ENCODE measurements at places on chromosomes 7 and 10.

DNA sequence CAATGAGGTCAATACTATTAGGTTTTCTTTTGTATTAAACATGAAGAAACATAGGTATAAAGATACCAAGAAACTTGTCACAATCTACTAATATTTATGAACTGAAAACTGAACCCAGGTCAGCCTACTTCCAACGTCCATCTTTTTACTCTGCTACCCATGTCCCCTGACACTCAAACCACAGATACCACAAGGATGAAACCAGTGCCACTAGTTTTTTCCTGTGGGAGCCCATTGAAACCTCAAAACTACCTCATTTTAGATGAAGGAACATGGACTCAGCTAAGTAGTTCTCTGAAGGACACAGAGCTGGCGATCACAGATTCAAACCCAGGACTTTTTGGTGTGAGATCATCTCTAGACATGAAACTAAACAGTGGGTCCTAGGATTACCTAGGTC, 6.8 kb downstream of the TET1 start:
- no peak for DNase-seq

- DNase-seq = no peak
Observed at GRCh38 chr7:38294926-38295325, 21.5 kb upstream of the TARP start.

- DNase-seq = no peak
Observed at GRCh38 chr10:33326933-33327332, 7.5 kb downstream of the NRP1 start.

- no peak for DNase-seq
Observed at GRCh38 chr7:151895008-151895630, 18.2 kb upstream of the PRKAG2 start.

DNA sequence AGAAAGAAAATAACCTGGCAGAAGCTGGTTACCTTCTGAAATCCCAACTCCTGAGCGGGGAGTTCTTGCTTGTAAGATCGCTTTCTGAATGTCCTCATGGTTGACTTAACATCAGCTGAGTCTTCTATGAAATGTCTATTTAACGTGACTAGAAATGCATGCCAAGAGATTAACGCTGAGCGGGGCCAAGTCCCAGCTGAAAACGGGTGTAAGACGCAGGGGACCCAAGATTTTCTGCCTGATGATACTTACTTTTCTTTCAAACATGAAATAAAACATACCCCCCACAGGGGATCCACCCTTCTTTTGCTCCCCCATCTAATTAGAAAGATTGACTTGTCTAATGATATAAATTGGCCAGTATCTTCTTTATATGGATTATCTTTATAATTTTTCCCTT, 14.9 kb downstream of the OR9A2 start:
- DNase-seq = no peak

DNA sequence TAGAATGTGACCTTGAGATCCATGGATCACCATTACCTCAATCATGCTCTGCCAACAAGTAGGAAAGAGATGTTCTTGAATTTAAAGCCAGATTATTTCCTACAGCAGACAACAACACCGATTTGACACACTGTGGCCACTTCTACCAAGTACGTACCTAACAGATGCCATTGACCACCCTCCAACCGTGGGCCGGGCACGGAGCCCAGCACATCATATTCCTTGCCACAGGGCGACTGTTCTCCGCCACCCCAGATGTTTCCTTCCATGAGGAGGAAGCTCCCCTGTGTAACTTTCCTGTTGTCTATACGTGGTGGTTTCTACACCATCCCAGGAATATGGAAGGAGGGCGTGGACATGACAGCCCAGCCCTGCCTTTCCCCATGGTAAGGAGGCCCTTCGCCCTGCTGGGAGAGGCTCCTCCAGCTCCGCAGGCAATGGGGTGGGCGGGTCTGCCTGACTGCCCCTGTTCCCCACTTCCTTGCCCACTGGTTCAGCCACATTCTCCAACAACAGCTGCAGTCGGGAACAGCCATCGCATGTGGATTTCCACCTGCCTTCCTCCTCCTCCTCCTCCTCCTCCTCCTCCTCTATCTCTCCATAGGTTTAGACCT, 7.2 kb downstream of the CHST15 start:
- no peak for DNase-seq

GRCh38 chr10:95434583-95434982, 126.6 kb downstream of the SORBS1 start:
- no peak for DNase-seq

DNA sequence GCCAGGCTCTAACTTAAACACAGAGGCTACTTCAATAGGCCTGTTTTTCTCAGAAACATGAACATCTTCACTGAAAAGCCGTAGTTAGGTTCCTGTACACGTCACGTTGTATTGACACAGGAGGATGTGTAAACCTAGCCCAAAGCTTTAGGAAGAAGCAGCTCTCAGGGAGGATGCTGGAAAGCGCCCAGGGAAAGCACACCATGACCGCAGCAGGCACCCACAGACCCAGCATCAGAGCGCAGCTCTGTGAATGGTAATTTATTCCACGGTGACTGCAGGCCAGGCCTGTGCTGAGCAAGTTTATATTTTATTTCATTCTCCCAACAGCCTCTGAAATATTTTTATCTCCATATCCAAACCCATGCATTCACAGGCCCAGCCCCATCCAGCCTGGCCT, 51.1 kb downstream of the ASB13 start:
- DNase-seq = no peak

- no peak for DNase-seq
Observed at GRCh38 chr10:80487791-80488538, 33.9 kb downstream of the TSPAN14 start.

- DNase-seq = no peak
Observed at GRCh38 chr10:34319197-34319846, 495.8 kb downstream of the PARD3 start.

DNA sequence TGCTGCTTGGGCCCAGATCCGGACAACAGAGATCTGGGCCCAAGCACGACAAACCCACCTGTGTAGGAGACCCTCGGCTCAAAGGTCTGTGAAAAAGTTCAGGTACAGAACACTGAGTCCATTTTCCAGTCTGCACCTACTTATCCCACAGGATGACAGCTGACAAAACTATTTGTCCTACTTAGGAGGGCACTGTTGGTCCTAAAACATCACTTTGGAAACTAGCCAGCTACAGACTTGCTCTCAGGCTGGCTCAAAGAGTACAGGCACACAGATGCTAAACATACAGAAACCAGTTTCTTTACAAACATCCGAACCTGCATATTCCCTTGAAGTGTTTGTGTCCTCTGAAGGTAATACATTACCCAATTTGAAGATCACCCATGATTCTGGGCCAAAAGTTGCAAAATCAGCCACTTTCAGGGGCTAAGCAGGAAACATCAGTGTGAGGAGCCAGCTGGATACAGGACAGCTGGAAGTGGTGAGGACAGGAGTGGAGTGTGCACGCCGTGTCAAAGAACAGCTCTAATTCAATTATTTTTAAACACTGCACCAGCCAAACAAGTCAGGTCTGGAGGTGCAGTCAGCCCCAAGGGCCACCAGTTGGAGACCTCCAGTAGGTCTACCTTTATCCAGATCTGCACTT, 88.5 kb downstream of the NOC3L start:
- no peak for DNase-seq

DNA sequence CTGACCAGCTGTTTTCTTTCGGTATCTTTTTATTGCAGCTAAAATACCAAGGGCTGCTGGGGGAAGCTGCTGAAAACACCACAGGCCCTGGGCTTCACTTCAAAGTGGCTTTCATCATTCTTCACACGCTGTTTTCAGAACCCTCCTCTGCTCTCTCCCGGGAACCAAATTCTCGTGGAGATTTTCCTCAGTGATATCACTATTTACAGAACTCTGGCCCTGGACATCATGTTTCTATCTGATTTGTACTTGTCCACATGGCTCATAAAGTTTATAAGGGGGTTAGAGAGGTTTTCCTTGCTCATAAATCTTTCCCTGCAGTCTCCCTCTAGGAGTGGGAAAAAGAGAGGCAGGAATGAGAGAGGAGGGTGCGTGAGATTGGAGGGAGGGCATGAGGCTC, 177.4 kb upstream of the NPVF start:
- no peak for DNase-seq

GRCh38 chr7:134505856-134506255, 21.5 kb upstream of the AKR1B10 start:
- DNase-seq = no peak

DNA sequence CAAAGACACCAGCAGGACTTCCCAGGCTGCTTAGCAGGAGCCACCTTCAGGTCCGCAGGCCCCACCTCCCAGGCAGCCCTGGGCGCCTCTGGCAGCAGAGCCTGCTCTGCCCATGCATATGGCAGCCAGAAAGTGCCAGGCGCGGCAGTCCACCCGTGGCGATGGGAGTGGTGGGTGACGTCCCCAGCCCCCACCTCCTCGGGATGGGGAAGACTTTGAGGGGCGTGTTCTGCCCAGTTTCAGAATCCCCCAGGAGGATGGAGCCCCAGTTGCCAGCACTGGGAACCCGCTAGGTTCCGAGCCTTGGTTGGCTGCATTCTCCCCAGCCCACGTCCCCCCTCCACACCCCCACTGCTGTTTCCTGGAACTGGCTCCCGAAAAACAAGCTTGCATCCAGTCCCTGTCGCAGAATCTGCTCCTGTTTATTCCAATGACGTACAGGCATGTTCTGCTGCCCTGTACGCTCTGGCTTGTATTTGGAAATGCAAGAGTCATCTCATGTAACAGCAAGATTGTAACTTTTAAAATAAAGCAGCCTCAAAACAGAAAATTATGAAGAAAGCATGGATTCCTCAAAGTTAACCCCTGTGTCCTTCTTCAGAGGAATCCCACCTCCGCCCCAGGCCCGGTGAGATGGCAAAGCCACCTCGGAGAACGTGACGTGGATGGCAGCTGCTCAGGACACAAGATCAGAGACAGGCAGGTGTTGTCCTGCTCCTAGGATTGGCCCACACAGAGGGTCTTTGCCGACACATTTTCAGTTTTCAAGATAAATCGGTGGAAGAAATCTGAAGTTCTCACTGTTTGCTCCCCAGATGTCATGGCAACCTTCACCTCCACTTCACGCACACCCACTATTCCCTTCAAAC, 87.8 kb upstream of the PPP2R2D start:
- DNase-seq = no peak

GRCh38 chr10:31739711-31740110, 188.9 kb downstream of the ARHGAP12 start:
- DNase-seq = no peak

GRCh38 chr7:107982918-107983389, 20.0 kb downstream of the LAMB1 start:
- no peak for DNase-seq

GRCh38 chr10:7435674-7436073, 24.8 kb upstream of the SFMBT2 start:
- no peak for DNase-seq

- DNase-seq = no peak
Observed at GRCh38 chr7:159064121-159064815, 80.4 kb downstream of the VIPR2 start.

DNA sequence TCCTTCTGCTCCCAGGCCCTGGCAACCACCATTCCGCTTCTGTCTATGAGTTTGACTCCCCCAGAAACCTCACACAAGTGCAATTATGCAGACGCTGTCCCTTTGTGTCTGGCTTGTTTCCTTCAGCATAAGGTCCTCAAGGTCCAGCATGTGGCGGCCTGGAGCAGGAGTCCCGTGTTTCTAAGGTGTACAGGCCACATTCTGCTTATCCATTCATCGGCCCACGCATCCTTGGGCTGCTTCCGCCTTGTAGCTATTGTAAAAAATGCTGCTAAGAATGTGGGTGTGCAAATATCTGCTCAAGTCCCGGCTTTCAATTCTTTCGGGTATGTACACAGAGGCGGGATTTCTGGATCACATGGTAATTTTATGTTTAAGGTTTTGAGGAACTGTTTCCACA, 38.2 kb downstream of the ESYT2 start:
- DNase-seq = no peak

DNA sequence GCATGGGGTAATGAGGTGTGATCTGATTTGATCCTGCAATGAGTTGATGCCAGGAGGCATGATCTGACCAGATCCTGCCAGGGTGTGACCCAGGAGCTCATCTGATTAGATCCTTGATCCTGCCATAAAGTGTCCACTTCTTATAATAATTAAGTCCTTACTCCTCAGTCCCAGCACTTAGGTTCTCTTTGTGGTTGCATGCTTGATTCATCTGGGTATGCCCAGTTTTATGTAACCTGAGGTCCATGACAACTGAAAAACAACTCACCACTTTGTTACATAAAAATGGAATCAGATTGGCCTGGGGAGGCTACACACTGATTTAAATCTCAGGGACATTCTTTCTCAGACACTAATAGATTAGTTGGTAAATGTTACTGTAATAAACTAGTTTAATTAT, 19.1 kb downstream of the ACADSB start:
- DNase-seq = no peak

DNA sequence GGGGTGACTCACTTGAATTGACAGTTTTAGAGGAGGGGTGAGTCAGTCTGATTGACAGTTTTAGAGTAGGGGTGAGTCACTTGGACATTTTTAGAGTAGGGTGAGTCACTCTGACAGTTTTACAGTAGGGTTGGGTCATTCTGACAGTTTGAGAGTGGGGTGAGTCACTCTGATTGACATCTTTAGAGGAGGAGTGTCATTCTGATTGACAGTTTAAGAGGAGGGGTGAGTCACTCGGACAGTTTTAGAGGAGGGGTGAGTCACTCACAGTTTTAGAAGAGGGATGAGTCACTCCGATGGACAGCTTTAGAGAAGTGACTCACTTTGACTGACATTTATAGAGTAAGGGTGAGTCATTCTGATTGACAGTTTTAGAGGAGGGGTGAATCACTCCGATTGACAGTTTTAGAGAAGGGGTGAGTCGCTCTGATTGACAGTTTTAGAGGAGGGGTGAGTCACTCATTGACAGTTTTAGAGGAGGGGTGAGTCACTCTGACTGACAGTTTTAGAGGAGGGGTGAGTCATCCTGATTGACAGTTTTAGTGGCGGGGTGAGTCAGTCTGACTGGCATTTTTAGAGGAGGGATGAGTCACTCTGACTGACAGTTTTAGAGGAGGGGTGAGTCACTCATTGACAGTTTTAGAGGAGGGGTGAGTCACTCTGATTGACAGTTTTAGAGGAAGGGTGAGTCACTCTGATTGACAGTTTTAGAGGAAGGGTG, 595.9 kb downstream of the DNAJB6 start:
- DNase-seq = no peak

DNA sequence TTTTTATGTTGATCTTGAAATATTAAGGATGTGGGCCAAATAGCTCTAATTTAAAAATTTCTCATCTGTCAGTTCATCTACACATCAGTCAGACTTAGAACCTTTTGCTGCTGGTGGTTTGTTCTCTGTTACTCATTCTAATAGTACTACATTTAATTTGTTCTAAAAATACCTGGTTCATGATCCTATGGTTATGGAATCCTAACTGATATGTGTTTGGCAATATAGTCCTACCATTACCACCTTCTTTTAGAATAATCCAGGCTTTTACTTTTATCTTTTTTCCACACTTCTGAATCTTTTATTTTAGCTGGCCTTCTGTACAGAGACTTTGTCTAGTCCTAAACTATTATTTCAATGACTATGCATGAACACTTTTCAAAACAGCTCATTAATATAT, 116.9 kb downstream of the SVOPL start:
- DNase-seq = no peak

GRCh38 chr7:77830649-77831355, 32.2 kb downstream of the PHTF2 start:
- DNase-seq = no peak

GRCh38 chr7:27221201-27221797, 21.3 kb upstream of the EVX1 start:
- no peak for DNase-seq
